ENCODE measurements at places on chromosomes 5 and 9.

DNA sequence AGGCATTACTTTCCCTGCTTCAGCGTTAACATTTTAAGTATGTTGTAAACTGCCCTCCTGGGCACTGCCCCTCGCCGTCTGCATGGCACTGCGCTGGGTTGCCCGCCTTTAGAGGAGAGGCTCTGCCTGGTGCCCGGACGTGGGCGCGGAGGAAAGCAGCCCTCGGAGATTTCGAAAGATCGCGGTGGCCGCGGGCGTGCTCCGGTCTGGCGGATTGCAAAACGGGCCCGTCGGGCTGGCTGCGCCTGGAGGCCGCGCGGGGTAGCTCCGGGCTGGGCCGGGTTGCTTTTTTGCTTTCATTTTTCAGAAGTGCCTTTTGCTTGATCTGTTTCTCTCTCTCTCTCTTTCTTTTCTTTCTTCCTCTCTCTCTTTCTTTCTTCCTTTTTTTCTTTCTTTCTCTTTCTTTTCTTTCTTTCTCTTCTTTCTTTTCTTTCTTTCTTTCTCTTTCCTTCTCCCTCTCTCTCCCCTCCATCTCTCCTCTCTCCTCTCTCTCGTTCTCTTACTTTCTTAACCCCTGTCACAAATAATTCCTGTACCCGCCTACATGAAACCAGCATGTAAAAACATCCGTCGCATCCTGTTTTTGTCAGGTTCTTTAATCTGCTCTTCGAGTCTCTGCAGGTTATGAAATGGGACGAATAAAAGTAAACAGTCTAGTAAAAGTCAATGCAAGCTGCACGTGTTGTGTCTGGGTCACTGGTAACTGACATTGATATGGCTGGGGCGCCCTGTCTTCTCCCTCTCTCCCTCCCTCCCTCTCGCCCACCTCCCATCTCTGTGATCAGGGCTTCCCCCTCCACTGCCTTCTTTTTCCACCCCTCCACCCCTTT lies 1.7 kb downstream of the FST start:
- H3K27ac ChIP-seq = peak overlapping the region; percentile 65
- no peaks in the 10 kb centered on the region for H3K36me3 ChIP-seq
- peaks cover 36% of the 10 kb centered on the region for H3K4me1 ChIP-seq
- H3K27me3 ChIP-seq = no peaks in the 10 kb centered on the region

DNA sequence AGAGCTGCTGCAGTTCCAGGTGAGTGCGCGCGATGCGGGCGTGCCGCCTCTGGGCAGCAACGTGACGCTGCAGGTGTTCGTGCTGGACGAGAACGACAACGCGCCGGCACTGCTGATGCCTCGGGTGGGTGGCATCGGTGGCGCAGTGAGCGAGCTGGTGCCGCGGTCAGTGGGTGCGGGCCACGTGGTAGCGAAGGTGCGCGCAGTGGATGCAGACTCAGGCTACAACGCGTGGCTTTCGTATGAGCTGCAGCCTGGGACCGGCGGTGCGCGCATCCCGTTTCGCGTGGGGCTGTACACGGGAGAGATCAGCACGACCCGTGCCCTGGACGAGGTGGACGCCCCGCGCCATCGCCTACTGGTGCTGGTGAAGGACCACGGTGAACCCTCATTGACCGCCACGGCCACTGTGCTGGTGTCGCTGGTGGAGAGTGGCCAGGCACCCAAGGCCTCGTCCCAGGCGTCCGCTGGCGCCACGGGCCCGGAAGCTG lies 2.0 kb downstream of the PCDHA3 start:
- H3K27me3 ChIP-seq = peaks cover 4% of the 10 kb centered on the region

DNA sequence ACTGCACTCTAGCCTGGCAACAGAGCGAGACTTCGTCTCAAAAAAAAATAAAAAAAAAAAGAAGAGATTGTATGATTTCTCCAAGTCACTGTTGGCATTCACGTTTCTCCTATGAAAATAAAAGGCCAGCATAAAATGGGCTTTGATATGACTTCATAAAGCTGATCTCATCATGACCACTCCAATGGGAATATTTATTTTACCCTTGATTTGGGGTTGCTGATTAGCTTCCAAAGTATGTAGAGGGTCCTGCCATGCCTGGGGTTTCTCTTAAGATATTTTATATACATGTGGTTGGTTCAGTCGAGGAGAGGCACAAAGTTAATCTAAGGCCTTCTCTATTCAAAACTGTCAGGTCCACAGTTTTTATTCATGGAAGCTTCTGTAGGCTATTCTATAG lies 247.0 kb upstream of the TNC start:
- H3K4me1 ChIP-seq = peaks cover 9% of the 10 kb centered on the region
- H3K27me3 ChIP-seq = no peaks in the 10 kb centered on the region
- no peaks in the 10 kb centered on the region for H3K36me3 ChIP-seq

- H3K27me3 ChIP-seq = no peaks in the 10 kb centered on the region
- no peak overlapping the region for H3K4me3 ChIP-seq
- no peak for DNase-seq
- peaks cover 19% of the 10 kb centered on the region for H3K4me1 ChIP-seq
These were observed 39.1 kb downstream of the ANGPTL2 start for GRCh38 chr9:127083138-127083980.

DNA sequence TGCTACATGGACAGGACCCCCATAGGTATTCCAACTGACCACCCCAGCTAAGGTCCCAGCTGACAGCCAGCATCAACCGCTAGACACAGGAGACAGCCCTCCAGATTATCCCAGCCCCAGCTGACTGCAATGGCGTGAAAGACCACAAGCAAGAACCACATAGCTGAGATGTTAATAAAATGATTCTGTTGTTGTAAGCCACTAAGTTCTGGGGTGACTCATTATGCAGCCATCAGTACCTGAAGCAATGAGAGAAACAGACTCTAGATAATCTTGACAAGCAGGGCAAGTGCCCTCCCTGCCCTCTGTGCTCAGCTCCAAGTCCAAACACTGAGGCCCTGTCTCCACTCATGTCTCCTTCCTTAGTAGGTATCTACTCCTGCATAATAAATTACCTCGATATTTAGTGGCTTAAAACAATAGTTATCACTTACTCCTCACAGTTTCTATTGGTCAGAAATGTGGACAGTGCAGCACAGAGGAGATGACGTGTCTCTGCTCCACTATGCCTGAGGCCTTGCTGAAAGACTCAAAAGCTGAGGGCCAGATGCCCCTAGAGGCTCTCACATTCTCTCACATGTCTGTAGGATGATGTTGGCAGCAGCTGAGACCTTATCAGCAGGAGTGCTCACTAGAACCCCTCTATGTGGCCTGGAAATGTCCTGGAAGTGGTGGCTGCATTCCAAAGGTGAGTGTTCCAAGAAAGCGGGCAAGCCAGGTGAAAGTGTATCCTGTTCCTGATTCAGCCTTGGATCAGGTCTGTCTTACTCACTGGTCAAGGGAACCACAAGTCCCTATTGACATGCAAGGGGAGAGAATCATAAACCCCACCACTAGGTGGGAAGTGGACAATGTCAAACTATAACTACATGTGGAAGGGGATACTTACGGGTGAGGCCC lies 2.5 kb downstream of the MGAT1 start:
- H3K4me1 ChIP-seq = peaks cover 89% of the 10 kb centered on the region
- peak overlapping the region; percentile 99 for H3K27ac ChIP-seq
- no peaks in the 10 kb centered on the region for H3K27me3 ChIP-seq
- H3K36me3 ChIP-seq = peaks cover 10% of the 10 kb centered on the region

- H3K4me1 ChIP-seq = peaks cover 9% of the 10 kb centered on the region
- H3K27ac ChIP-seq = no peak overlapping the region
- no peaks in the 10 kb centered on the region for H3K36me3 ChIP-seq
- no peak for DNase-seq
- H3K4me3 ChIP-seq = no peak overlapping the region
These were observed 107.4 kb upstream of the IFNE start for GRCh38 chr9:21589344-21590056.

DNA sequence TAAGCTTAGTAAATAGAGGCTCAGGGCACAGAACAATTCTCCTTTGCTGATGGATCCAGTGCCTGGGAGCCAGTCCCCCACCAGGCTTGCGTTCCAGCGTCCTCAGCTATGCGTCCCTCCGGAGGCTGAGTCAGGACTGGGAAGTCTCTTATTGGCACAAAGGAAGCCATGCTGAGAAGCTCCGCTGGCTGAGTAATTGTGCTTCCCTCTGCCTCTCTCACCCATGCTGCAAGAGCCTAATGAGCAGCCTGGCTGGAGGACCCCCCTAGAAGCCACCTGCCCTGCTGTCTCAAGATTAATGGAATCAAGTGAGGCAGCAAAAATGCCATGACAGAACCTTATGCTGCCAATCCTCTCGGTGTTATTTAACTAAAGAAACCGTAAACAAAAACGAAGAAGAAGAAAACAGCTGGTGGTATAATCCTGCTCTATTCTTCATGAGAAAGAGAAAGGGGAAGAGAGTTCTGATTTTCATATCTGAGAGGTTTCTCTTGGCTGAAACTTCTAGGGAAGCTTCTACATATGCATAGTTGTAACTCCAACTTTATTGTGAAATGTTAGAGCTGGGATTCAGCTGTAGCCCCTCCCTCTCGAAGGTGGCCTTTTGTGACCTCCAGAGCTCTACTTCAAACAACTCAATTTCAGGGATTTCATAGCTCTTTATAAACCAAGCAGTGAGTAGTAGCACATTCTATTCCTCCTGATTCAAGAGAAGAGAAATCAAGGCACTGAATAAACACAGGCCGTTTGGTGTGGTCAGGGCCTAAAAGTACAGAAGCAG lies 185.4 kb upstream of the SEMA6A start:
- H3K36me3 ChIP-seq = no peaks in the 10 kb centered on the region
- H3K4me1 ChIP-seq = peaks cover 3% of the 10 kb centered on the region
- H3K27me3 ChIP-seq = no peaks in the 10 kb centered on the region
- H3K4me3 ChIP-seq = no peak overlapping the region

DNA sequence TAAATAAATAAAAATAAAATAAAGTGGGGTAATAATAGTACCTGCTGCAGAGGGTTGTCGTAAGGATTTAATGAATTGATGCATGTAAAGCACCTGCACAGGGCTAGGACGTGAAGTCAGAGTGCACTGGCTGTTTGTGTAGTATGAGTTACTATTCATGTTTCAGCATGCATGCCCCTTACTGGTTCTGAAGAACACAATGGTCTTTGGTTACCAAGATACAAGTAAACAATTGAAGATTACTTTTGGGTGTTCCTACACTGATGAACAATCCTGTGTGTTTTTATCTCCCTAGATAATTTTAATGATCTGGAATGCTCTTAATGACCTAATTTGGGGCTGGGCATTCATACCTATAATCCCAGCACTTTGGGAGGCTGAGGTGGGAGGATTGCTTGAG lies 23.2 kb upstream of the PRRC2B start:
- H3K4me1 ChIP-seq = peaks cover 44% of the 10 kb centered on the region
- no peak for DNase-seq
- peak overlapping the region; percentile 78 for H3K27ac ChIP-seq
- no peaks in the 10 kb centered on the region for H3K36me3 ChIP-seq
- H3K4me3 ChIP-seq = no peak overlapping the region
- H3K27me3 ChIP-seq = no peaks in the 10 kb centered on the region

DNA sequence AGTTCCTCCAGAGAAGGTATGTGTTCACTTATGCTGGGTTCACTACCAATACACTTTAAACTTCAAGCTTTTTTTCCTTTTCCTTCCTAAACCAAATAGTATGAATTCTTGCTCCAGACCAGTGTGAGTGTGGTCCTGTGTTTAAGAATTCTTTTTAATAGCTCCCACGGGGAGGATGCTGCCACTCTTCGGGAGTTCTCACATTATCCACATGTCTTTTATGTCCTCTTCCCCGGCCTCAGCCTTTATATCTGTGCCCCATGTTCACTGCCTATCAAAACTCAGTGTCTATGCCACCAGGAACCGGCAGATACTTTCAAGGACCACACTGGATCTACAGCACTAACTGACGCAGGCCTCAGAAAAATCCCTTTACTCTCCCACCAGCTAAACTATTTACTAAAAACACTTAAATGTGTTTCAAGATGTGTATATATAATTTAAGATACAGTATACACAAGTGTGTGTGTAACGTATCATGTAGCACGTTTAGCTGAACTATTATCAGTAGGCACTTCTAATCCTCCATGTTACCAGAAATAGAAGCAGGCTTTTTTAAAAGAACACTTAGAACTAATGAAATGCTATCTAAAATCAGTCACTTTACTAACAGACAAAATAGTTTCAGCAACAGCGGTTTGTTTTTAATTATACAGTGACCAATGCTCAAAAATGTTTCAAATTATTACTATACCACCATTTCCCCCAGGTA lies 88.0 kb downstream of the PLPP1 start:
- no peak overlapping the region for H3K4me3 ChIP-seq
- peaks cover 11% of the 10 kb centered on the region for H3K4me1 ChIP-seq
- H3K27ac ChIP-seq = no peak overlapping the region
- no peaks in the 10 kb centered on the region for H3K36me3 ChIP-seq

DNA sequence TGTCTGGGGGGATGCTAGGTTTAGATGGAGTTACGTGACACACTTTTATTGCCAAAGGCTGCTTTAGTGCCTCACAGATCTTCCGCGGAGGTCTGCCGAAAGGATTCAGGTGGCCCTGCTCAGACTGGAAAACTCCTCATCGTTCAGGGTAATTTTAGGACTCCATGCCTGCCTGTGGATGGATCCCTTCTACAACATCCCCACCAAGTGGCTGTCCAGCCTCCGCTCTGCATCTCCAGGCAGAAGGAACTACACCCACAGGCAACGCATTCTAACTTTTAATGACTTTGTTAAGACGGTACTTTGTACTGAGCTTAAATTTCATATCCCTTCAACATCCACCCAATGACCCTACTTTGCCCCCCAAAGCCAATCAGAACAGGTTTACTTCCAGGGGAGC lies 29.4 kb downstream of the ATPSCKMT start:
- DNase-seq = no peak
- H3K27me3 ChIP-seq = no peaks in the 10 kb centered on the region
- H3K36me3 ChIP-seq = no peaks in the 10 kb centered on the region

DNA sequence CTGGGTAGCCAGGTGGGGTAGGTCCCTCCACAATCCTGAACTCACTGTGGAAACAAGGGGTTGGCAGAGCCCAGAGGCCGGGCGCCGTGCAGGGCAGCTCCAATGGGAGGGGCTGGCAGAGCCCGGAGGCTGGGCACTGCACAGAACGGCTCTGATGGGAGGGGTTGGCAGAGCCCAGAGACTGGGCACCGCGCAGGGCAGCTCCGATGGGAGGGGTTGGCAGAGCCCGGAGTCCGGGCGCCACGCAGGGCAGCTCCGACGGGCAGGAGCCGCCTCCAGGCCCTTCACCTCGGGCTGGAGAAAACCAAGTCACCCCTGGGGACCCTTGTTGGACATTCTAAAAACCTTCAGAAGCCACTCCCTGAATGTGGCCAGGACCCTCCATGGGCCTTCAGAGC lies 9.3 kb downstream of the NACC2 start:
- H3K27ac ChIP-seq = no peak overlapping the region
- H3K4me3 ChIP-seq = no peak overlapping the region
- peaks cover 5% of the 10 kb centered on the region for H3K36me3 ChIP-seq
- no peaks in the 10 kb centered on the region for H3K27me3 ChIP-seq

DNA sequence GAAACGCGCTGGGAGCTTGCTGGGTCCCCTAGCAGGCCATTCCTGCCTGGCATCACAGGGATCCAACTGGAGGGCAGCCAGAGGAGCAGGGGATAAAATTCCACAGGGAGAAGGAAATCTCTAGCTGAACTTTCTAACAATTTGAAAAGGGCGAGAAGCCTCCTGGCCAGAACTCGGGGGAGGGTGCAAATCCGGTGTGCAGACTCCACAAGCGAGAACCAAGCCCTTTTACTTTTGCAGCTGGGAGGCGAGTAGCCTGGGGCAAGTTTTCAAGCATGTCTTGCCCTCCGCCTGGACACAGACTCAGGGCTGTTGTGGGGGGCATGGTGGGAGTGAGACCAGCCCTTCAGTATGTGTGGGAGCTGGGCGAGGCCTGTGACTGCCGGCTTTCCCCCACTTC lies 14.3 kb upstream of the POU5F2 start:
- DNase-seq = no peak
- no peak overlapping the region for H3K4me3 ChIP-seq
- no peaks in the 10 kb centered on the region for H3K36me3 ChIP-seq
- H3K4me1 ChIP-seq = no peaks in the 10 kb centered on the region
- H3K27ac ChIP-seq = no peak overlapping the region
